ENCODE measurements at places on chromosomes 4 and X.

GRCh38 chrX:1185561-1185960 lies 26.9 kb downstream of the CRLF2 start:
- no peak for DNase-seq

DNA sequence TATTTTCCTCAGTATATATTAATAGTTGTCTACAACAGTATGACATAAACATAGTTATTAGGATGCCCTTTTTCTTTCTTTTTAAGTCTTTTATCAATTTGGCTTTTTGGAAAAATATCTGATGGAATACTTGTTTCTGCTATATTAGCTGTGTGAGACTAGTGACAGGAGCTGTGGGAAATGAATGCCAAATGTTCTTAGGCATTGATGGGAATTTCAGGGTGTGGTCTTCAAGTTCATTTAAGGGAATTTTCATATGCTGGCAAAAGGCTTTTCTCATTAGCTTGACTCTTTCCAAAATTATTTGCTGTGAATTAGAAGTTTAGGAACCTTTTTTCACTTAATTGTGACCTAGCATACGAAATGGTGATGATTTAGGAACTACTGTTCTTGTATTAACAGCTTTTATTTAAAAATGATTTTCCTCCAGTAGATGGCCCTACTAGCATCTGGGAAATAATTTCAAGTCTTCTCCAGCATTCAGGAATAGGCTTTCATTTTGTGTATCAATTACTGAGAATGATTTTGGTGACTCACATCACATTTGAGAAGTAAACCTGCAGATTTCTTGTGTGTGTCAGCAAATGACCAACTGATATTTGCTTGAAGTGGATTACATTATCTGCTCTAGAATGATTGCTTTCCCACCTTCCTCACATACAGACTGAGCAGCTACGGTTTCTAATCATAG lies 70.9 kb downstream of the HTT start:
- no peak for DNase-seq

DNA sequence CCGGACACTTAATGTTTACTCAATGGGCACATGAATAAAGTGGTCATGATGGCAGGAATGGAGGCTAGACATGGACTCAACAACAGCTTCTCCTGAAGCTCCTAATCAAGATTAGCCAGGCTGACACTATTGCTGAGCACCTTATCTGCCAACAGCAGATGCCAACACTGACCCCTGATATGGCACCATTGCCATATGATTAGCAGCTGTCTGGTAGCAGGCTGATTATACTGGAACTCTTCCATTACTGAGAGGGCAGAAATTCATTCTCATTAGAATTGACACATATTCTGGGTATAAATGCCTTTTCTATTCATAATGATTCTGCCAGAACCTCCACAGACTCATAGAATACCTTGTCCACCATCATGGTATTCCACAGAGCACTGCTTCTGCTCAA lies 18.4 kb upstream of the AFF1 start:
- no peak for DNase-seq

DNA sequence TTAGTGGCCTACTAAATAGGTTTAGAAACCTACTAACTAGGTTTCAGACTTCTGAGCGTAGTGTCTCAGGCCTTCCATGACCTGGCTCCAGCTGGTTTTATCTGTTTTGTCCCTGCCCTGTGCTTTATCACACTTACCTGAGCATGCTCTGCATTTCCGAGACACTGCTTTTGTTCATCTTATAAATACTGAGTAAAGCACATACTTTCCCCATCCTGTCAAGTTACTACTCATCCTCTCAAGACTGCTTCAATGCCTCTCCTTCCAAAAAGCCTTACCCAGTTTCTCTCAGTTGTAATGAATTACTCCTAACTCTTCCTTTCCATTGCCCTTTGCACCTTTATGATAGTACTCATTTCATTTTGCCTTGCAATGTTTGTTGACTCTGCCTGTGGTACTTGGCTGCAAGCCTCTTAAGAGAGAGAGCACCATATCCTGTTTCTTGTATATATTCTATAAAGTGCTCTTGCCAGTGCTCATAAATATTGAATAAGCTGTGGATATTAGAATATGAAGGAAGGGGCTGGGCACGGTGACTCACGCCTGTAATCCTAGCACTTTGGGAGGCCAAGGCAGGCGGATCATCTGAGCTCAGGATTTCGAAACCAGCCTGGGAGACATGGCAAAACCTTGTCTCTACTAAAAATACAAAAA lies 34.4 kb downstream of the SLAIN2 start:
- no peak for DNase-seq

DNA sequence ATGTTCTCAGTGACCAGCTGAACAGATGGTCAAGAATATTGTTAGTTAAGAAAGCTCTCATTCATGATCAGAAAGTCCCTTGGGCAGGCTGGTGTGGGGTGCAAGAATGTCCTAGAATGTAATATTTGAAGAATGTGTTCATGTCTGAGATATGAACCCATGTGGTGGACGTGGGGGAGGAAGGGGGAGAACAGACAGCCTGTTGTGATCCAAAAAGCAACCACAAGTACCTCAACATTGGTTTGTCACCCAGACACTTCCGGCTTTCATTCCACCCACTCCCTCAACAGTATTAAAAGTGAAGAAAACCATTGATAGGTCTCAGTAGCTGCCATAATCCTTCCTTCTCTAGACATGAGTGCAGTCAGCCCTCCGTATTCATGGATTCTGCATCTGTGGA lies 82.2 kb downstream of the MAML3 start:
- DNase-seq: no peak

GRCh38 chr4:81631958-81632441 lies 160.3 kb upstream of the RASGEF1B start:
- DNase-seq: no peak

GRCh38 chr4:11151500-11151899 lies 277.2 kb downstream of the HS3ST1 start:
- no peak for DNase-seq

- DNase-seq: no peak
Observed at GRCh38 chrX:119505945-119506344, 37.7 kb downstream of the SLC25A5 start.

GRCh38 chr4:101155368-101155767 lies 192.0 kb downstream of the PPP3CA start:
- no peak for DNase-seq

DNA sequence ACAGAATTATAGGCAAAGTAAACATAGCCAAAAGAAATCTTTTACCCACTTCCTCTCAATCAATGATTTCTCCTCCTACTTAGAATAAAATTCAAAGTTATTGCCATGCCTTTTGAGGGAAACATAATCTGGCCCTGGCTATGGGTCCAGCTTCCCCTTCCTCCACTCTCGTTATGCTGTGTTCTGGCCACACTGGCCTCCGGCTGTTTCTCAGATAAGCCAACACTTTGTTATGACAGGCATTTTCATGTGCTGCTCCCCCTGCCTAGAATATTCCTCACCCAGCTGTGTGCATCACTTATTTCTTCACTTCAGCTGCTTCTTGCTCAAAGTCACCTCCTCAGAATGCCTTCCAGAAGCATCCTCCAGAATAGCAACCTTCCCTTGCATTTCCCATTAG lies 386.6 kb upstream of the AADAT start:
- DNase-seq: no peak

DNA sequence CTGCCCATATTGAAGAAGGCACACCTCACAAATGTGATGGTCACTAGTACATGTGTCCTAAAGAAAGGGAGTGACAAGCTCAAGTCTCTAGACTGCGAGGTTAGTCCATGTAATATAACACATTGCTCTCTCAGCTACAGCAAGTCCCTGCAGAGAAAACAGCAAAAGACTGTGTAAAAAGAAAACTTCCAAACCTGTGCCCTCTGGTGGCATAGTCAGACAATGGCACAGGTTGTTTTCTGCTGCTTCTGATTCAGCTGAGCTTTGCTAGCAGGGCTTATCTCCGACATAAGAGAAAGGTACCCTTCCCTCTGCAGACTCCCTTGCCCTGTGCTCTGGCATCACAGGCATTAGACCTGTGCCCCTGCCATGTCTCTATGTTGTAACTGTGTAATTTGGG lies 1.4 kb upstream of the SERPINA7 start:
- no peak for DNase-seq

DNA sequence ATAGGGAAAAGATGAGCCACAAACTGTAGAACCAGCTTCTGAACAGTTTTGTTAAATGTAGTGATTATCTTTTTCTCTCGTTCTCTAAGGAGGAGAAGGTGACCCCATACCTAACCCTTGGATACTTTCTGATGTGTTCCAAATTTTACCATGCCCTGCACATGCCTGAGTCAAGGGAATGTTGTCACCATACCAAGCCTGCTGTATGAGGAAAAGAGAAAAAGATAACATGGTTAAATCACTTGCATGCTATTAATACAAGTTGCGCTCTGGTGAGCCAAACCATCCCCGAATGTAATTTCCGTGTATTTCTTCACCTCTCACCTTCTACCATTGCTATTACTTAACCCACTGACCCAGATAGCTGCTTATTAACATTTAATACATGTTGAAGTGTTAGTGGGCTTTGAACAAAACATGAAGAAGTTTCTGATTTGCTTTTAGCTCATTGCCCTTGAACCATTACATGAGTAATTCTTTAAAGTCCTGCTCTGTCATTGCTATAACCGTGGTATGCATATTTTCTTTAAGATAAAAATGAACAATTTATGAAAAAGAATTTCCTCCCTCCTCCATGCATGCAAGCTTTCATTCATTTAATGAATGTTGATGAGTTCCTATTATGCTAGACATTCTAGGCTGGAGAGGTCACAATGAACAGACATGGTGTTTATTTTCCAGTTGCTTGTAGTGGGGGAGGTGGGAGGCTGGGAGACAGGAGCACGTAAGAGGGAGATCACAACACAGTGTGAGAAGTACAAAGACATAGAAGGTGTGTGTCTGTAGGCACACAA lies 13.6 kb upstream of the KIT start:
- DNase-seq: no peak

DNA sequence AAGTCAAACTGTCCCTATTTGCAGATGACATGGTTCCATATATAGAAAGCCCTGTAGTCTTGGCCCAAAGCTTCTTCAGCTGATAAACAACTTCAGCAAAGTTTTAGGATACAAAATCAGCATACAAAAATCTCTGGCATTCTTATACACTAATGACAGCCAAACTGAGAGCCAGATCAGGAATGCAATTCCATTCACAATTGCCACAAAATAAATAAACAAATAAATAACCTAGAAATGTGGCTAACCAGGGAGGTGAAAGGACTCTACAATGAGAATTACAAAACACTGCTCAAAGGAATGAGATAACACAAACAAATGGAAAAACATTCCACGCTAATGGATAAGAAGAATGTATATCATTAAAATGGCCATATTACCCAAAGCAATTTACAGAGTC lies 52.9 kb upstream of the CXCL8 start:
- no peak for DNase-seq

DNA sequence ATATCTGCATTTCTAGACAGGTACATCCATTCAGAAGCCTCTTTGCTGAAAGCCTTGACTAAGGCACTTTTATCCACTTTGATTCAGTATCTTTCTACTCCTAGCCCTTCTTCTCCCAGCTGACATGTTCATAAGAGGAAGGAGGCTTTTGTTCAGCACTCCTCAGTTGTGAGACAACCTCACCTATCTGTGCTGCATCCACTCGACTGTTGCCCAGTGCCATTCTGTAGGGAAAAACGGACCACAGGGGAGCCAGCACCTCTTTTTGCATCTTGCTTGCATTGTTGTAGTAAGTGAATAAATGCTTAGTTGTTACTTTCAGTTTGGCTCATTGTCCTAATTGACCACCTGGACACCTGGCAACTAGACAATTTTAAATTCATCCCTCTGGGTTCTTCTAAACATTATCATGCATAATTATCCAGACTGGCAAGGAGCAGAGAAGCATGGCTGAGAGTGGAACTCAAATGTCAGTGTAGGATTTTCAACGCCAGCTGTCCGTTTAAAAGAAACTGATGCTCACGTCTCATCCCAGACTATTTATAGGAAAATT lies 83.8 kb upstream of the BOD1L1 start:
- DNase-seq: peak; percentile 1

- DNase-seq: no peak
Observed at GRCh38 chrX:119638725-119639471, 32.7 kb upstream of the NKRF start.

- DNase-seq: no peak
Observed at GRCh38 chr4:140789759-140790158, 33.6 kb upstream of the TBC1D9 start.

DNA sequence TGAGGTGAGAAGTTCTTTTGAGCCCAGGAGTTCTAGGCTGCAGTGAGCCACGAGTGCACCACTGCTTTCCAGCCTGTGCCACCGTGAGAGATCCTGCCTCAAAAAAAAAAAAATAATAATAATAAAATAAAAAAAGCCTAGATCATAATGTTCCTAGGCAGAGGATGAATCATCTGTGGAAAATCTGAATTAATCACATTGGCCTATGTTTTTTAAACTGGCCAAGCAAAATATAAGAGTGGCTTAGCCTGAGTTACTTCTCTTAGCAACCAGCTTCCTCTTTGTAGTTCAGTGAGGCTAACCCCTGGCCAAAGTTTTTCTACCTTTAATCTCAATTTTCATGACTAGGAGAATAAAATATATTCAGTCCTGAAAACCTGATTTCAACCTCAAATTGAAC lies 614.6 kb downstream of the PPP4R3C start:
- DNase-seq: no peak

DNA sequence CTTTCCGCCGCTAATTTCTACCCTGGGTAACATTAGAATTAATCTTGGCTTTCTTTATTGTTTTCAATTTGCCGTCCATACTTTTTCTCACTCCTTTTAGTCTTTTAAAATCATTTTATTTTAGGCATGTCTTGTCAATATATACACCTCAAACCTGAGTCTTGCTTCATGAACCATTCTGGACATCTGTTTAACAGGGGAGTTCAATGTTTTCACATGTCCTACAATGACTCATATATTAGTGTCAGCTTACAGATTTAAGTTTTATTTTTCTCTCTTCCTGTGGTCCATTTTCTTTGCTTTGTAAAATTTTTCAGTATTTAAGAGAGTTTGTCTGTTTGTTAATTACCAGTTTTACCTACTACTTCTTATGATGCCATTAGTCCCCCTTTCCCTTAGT lies 89.5 kb downstream of the LCORL start:
- DNase-seq: no peak

DNA sequence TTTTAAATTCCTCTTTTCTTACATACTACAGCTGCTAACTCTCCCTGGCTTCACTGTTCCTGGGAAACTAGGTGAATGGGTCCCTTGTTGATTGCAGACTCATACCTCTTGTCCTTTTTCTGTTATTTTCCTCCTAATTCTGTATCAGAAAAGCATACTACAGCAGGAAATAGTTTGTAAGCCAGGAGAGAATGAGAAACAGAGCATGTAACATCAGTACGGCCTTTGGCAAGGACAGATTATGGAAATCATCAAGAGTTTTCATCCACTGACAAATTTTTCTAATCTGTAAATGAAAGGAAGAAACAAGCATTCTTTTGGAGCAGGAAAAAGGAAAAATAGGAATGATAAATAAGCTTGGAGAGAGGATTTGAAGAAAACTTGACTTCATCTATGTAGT lies 239.2 kb downstream of the ANTXR2 start:
- DNase-seq: no peak

DNA sequence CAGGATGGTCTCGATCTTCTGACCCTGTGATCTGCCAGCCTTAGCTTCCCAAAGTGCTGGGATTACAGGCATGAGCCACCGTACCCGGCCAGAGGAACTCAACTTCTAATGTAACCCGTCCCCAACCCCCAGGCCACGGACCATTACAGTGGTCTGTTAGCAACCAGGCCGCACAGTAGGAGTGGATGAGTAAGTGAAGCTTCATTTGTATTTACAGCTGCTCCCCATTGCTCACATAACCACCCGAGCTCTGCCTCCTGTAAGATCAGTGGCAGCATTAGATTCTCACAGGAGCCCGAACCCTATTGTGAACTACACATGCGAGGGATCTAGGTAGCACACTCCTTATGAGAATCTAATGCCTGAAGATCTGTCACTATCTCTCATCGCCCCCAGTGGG lies 119.6 kb downstream of the SHROOM3 start:
- no peak for DNase-seq

GRCh38 chrX:154436983-154437752 lies at the start of gene GDI1:
GDI1 (plus strand) TSS chrX:154437154; CDS start chrX:154437255, 101 bp downstream.
- DNase-seq: no peak
